Activated CD4-positive, alpha-beta T cell treated with anti-CD3 and anti-CD28 coated beads, Interleukin-2, amount 50 U/mL, for 4 hours (primary cell): ENCODE measurements at places on chromosomes 7 and 10.

DNA sequence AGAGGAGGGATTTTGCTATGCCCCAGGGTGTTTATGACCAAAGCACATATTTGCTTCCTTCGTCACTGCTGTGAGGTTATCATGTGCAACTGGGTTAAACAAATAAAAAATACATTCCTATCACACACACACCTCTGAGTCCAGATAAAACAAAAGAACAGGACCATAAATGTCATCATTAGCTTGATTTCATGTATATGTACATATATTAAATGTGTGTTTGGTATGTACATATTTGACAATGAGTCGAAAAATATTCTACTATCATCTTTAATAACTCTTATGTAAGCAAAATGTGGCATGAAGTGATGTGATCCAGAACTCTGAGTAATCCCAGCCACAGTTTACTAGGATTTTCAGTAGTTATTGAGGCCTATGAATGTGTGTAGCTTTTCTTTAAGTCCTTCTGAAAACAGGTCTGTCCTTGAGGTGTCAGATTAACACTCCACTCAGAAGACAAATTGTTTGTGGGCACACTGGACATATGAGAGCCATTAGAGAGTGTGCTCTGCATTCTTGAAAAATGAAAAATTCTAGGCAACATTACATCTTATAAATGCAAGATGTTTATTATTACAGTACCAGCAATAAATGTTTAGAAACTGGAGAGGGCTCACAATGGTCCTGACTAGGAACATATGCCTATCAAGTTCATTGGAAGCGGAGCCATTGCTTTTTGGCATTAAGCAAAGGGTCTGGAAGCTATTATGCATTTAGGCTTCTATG, 335.1 kb upstream of the SEMA3A start:
- DNase-seq: no peak

GRCh38 chr10:78375854-78376785, 342.5 kb downstream of the RPS24 start:
- DNase-seq: no peak

DNA sequence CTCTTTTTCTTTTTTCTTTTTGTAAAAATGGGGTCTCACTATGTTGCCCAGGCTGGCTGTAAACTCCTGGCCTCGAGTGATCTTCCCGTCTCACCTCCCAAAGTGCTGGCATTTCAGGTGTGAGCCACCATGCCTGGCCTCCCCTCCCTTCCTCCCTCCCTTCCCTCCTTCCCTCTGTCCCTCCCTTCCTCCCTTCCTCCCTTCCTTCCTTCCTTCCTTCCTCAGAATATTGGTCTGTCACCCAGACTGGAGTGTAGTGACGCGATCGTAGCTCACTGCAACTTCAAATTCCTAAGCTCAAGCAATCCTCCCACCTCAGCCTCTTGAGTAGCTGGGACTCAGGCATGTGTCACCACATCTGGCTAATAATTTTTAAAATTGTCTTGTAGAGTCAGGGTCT, 8.4 kb downstream of the AGAP3 start:
- DNase-seq: no peak

DNA sequence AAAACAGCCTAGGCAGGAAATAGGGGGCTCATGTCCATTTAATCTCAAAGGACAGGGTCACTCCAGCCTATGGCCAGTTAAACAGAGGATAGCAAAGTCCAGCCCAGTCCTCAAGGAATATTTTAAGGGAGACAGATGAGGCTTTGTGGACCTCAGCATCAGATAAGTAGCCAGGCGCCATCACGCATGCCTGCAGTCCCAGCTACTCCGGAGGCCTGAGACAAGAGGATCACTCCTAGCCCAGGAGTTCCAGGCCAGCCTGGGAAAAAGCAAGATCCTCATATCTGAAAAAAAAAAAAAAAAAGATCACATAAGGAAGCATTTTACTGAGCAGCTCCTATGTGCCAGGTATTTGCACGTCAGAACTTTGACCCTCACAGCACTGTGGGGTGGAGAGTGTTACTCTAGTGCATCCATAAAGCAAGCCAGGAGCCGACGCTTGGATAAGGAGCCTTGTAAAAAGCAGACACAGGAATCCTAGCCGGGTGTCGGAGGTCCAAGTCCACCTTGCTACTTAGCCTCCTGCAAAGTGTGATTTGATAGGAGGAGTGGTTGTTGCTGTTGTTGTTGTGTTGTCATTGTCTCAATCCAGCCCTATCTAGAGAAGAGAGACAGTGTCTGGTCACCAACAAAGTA, 61.8 kb upstream of the DOCK1 start:
- DNase-seq: no peak

GRCh38 chr10:47088656-47089354, 177.6 kb downstream of the PTPN20 start:
- DNase-seq: no peak

- DNase-seq: no peak
Measured at GRCh38 chr10:116857156-116857555, 7.9 kb downstream of the ENO4 start.

- no peak for DNase-seq
Measured at GRCh38 chr10:7337431-7338171, 73.2 kb downstream of the SFMBT2 start.

GRCh38 chr7:35258868-35259522, 5.1 kb upstream of the TBX20 start:
- DNase-seq: no peak

DNA sequence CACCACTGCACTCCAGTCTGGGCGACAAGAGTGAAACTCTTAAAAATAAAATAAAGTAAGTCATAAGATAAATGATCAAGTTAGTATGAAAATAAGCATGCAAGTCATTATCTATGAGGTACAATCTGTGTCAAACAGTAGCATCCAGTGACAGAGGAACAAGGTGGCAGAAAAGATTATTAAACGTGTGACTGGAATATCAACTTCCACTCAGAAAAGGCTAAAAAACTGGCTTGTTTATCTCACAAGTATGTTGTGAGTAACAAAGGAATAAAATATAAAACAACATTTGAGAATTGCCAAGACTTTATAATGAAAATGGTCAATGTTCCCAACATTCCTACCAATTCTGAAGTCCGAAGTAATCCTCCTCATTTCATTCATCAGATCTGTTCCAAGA, 30.3 kb downstream of the ITGB1 start:
- no peak for DNase-seq
